Muscle of arm (tissue), 14 donors: ENCODE measurements at places on chromosomes 2 and 18. TPM values are rescaled to one million over a fixed set of nuclear protein-coding genes. Genes with fewer than 3 reads are reported as not detected.

Gene NT5DC4
- not detected for polyA plus RNA-seq

Gene KHK
- polyA plus RNA-seq: 2.7 TPM

Gene DOCK10
- 24.1 TPM for polyA plus RNA-seq

Gene EML6
- 10.3 TPM for polyA plus RNA-seq

Gene MAP3K19
- polyA plus RNA-seq: not detected

Gene NEU2
- not detected for polyA plus RNA-seq

Gene TUBA3E
- polyA plus RNA-seq: not detected

Gene NT5C1B
- polyA plus RNA-seq: 0.23 TPM

Gene SPATS2L
- 213 TPM for polyA plus RNA-seq

Gene ELOA2
- polyA plus RNA-seq: not detected

Gene COL4A3
- 0.11 TPM for polyA plus RNA-seq

Gene DCTN1
- polyA plus RNA-seq: 92.8 TPM

Gene GPR55
- 0.05 TPM for polyA plus RNA-seq

Gene CHRNA1
- polyA plus RNA-seq: 148 TPM

Gene REG3A
- not detected for polyA plus RNA-seq

Gene MYOM1
- polyA plus RNA-seq: 308 TPM

Gene TET3
- polyA plus RNA-seq: 10.0 TPM

Gene GPC1
- 145 TPM for polyA plus RNA-seq

Gene MEP1B
- polyA plus RNA-seq: not detected

Gene NYAP2
- polyA plus RNA-seq: 0.65 TPM

Gene NEB
- polyA plus RNA-seq: 697 TPM

Gene CFC1
- not detected for polyA plus RNA-seq

Gene MLPH
- polyA plus RNA-seq: 0.51 TPM

Gene CDKL4
- 0.37 TPM for polyA plus RNA-seq

Gene GREB1L
- 5.4 TPM for polyA plus RNA-seq

Gene NRP2
- 14.8 TPM for polyA plus RNA-seq

Gene ZNF519
- polyA plus RNA-seq: 10.7 TPM

Gene TRIM54
- 50.5 TPM for polyA plus RNA-seq

Gene PCARE
- polyA plus RNA-seq: 0.16 TPM

Gene BMP10
- not detected for polyA plus RNA-seq

Gene PID1
- not detected for polyA plus RNA-seq

Gene ADCYAP1
- polyA plus RNA-seq: 0.88 TPM
